NCI-H774 (cell line): ENCODE measurements at places on chromosomes 4 and X.

DNA sequence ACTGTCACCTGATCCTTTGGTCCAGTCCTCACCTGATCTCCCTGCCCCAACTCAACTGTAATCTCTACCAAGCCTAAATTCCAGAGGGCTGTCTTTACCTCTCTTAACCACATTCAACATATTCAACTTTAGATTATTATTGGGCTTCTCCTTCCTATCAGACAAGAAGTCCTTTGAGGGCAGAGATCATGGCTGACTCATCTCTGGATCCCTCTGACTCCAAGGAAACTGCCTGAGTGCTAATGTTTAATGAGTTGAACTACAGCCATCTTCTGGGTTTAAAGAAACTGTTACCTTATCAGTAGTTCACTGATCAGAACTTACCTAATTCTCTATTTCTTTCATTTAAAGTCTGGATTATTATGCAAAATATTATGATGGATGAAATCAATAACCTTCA is 135.7 kb downstream of the GPC3 start:
- DNase-seq: no peak

DNA sequence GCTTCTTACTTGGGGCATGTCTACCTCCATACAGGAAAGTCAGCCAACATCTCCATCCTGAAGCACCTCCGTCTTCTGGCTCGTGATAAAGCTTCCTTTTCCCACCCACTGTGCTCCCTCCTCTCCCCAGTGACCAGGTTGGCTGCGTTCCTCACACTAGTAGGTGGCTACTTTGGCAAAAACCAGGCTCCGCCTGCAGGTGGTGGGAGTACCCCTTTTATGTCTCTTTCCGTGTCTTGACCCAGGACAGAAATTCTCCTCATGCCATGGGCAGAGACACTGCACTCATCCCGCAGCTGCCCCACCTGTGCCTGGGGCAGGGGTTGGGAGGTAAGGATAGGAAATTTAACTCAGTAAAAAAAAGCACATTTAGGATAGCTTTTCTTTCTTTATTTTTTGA is 50.9 kb downstream of the ENPP6 start:
- DNase-seq: no peak

GRCh38 chr4:37549041-37549440 is 137.1 kb downstream of the RELL1 start:
- DNase-seq: no peak

- peak; percentile 38 for DNase-seq
Measured at GRCh38 chr4:104501290-104501689, 6.6 kb upstream of the CXXC4 start.

DNA sequence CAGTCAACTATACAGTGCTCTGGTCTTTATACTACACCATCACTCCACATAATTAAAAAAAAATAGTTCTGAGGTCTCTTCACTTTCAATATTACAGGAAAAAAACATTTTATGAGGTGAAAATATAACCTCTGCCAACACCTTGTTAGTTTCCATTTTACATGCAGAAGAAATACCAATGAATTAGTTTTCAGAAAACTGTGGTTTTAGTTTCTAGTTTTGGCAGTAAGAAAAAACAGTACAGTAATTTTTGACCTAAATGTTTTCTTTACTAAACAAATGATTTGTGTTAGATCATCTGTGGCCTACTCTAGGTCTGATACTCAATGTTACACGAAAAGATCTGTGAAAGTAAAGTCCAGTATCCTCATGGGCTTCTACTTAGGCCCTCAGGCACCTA is 10.0 kb downstream of the SULT1E1 start:
- DNase-seq: no peak

DNA sequence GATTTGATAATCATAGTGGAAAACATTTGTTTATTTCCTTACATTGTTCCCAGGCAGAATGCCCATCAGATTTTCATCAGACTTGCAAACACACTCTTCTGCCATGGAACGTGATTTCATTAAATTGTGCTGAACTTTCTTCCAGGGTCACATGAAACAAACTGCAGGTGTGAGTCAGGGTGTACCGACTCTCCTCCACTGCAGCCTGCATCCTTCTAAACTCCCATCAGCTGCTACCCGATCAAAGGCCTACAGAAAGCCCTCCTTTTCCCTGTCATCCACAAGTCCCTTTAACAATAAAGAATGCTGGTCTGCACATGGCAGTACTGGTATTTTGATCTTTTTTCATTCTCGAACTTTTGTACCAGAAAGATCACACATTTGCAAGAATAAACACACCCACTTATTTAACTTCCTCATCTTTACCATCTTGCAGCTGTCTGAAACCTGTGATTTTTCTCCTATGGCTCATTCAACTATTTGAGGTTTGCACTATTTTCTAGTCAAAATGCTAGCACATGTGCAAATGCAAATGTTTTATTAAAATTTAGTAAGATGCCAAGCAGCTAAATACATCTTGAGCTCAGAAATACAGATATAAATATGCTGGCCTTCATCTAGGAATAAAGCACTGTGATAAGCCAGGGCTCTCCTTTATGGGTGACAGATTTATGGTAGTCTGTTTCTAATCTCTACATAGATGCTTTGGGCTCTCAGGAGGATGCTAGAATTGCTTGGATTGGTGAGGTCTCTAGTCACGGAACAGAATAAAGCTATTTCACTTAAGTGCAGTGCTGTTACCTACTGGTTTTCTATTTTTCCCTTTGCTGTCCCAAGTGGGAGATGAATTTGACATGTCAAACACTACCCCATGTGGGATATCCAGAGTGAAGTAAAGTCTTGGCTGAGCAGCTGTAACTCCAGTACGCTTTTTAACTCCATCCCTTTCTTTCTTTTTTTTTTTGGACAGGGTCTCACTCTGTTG is 25.8 kb upstream of the ARHGAP24 start:
- DNase-seq: no peak

DNA sequence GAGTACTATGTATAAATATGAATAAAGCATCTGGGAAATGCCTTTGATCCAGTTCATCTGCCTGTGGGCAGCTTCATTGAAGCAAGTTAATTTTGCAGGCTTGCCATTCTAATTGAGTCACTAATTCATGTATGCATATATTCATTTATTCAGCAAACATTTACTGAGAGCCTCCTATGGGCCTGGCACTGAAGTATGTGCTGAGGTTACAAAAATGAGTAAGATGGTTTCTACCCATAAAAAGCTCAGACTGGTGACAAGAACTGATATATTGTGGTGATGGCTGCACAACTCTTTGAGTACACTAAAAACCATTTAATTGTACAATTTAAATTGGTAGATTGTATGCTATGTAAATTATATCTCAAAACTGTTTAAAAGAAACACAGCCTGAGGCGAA is 1.1 kb upstream of the MRPL1 start:
- no peak for DNase-seq

DNA sequence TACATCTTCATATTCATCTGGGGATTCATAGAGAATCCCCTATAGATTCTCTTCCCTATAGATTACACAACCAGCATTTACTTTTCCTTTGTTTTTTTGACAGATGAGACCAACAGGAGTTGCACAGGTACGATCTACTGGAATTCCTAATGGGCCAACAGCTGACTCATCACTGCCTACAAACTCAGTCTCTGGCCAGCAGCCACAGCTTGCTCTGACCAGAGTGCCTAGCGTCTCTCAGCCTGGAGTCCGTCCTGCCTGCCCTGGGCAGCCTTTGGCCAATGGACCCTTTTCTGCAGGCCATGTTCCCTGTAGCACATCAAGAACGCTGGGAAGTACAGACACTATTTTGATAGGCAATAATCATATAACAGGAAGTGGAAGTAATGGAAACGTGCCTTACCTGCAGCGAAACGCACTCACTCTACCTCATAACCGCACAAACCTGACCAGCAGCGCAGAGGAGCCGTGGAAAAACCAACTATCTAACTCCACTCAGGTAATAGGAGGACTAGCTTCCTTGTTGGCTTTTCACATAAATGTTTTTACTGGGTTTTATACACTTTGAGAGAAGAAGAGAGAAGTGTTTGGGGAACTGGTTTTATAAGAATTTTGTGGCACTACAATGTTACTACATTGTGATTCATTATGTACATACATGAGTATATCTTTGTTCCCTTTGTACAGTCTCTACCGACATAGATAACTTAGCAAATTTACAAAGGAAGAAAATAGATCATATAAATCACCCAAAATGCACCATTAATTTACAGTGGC is 137.2 kb downstream of the DIPK2B start:
- DNase-seq: no peak

GRCh38 chr4:7937006-7937405 is 2.7 kb downstream of the AFAP1 start:
- DNase-seq: no peak

DNA sequence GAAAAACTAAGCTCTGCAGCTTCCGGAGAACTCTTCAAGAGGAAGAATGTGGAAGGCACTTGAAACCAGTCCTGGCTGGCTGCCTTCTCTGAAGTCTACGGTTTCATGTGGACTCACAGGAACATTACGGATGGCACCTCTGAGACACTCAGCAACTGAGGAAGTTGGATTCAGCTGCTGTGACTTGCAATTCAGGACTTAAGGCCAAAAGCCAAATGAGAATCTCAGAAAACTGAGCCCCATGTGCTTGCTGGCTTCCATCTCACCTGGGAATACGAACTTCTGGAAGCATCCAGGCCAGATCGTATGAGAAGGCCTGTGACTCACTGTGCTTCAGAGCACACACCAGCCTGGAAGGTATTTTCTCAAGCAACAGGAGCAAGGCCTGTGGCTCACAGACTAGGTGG is 107.8 kb upstream of the GPC4 start:
- DNase-seq: no peak

- DNase-seq: no peak
Measured at GRCh38 chrX:73076838-73077237, 2.5 kb downstream of the PABPC1L2A start.

- DNase-seq: no peak
Measured at GRCh38 chrX:14832586-14832985, 40.3 kb downstream of the FANCB start.

DNA sequence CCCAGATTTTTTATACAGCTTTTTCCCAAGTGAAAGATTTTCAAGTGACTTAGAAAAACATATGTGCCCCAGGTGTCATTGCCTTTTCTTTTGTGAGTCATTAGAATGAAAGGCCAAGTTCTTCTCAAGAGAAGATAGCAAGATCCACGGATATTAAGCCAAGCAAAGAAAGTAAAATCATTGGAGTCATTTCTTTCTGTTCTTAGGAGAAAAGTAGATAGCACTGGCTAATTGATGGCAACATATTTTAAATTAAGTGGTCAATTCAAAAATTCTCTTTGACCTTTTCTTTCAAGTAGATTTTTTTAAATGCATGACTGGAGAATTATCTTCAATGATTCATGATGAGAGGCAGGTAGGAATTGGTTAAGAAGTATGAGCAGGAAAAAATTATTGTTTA is 94.4 kb downstream of the HHIP start:
- DNase-seq: no peak

DNA sequence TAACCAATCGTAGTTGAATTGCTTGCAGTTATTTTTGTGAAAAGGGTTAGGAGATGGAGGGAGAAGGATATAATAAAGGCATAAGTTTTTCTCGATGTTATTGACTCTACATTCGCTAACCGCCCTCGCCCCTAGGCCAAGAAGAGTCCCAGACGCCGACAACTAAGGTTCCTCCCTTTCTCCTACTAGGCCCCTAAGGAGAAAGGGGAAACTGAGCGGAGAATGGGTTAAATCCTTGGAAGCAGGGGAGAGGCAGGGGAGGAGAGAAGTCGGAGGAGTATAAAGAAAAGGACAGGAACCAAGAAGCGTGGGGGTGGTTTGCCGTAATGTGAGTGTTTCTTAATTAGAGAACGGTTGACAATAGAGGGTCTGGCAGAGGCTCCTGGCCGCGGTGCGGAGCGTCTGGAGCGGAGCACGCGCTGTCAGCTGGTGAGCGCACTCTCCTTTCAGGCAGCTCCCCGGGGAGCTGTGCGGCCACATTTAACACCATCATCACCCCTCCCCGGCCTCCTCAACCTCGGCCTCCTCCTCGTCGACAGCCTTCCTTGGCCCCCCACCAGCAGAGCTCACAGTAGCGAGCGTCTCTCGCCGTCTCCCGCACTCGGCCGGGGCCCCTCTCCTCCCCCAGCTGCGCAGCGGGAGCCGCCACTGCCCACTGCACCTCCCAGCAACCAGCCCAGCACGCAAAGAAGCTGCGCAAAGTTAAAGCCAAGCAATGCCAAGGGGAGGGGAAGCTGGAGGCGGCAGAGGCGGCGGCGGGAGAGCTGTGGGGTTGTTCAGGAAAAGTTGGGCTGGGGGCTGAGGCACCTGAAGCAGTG is 5.9 kb downstream of the ATOH1 start:
- DNase-seq: no peak

GRCh38 chr4:99084595-99084994 is 4.0 kb downstream of the ADH5 start:
- no peak for DNase-seq

DNA sequence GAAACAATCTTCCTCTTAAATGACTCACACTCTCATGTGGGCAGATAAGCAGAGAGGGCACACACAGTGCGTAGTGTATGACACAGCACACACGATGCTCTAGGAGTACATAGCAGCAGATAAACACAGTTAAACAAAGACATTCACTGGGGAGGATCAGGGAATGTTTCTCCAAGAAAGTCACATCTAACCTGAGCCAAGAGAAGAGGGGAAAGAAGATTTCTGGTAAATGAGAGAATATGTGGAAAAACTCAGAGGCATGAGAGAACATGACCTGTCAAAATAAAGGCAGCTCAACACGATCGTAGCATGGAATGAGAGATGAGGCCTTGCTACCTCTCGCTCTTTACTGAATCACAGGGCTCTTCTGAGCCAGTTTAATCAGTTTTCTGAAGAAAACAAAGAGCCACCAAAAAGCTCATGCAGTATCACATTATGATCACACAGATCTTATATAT is 251.0 kb downstream of the ANK2 start:
- no peak for DNase-seq

DNA sequence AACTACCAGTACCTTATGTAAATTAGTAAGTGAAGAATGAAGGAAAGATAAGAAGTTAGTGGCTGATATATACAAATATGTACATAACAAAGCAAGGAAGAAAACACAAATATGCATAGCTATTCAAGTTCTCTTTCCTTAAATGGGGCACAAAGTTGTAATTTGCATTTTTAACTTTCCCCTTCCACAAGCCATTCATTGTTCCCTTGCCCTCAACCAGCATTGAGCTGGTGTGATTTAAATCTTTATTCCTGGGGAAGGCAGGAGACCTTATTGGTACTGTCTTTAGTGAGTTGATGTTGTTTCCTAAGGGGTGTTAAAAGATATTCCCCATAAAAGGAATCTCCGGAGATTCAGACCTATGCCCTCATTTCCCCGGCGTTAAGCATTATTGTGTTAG is 735.3 kb downstream of the PCDH18 start:
- DNase-seq: no peak

DNA sequence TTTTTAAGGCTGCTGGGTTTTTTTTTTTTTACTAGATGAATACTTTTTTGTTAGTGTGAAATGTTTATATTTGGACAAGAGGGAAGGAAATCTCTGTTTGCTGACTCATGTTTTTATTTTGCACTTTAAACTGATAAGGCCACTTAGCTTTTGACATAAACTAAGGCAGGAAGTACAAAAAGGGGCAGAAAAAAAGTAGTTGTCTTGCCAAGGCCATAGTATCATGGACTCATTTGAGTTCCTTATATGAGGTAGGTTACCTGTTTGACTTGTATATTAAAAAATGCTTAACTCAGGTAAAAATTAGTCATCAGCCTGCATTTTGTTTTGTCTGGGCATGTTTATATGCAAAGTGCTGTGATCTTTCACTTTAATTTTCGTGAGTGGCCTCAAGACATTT is 26.0 kb downstream of the SMAD1 start:
- DNase-seq: no peak
